ENCODE measurements at places on chromosomes 2 and 18. TPM values are rescaled to one million over a fixed set of nuclear protein-coding genes. Genes with fewer than 3 reads are reported as not detected.

DNA sequence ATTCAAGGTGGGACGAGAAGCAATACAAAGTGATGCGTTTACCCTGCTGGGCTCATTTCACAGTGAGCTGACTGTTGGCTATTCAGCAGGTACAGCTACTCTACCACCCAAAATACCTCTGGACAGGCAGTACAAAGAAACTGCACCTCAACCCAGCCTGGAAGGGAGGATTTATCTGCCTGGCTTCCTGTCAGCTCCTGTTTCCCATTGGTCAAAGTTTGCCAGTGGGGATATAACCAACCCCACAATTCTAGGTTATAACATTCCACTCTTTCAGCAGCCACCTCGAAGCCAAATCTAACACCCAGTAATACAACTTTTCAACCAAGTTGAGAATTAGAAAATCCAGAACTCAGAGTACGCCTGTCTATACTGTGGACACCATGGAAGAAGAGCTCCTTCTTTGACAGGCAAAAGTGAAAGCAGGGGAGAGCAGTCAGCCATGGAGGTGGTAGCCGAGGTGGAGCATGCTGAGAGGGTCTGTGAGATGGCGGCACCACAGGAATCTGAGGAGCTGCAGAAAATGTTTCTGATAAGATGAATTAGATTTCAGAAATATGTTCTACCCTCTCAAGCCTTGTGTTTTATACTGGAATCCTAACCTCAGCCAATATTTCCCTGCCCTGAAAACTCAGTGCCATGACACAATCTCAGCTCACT lies 10.8 kb downstream of the DUSP19 start:
- DNase-seq, result no peak

DNA sequence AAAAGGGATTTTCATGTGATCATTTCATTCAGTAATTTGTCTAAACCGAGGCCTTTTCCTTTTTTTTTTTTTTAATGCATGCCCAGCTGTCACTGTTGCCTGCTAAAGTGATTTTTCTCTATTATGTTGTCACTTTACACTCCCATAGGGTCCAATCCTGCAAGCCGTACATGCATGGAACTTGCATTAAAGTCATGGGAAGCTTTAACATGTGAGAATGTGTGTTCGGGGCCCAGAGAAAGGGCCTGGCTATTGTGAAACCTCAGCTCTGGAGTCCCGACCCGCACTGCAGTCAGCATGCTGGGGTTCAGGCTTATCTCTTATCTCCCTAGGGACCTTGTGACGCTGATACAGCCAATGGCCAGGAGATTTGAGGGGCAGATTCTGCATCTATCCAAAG lies 474.6 kb downstream of the SLC4A3 start:
- DNase-seq, result no peak

- no peak for DNase-seq
Observed at GRCh38 chr2:197088694-197089093, 162.2 kb upstream of the PGAP1 start.

DNA sequence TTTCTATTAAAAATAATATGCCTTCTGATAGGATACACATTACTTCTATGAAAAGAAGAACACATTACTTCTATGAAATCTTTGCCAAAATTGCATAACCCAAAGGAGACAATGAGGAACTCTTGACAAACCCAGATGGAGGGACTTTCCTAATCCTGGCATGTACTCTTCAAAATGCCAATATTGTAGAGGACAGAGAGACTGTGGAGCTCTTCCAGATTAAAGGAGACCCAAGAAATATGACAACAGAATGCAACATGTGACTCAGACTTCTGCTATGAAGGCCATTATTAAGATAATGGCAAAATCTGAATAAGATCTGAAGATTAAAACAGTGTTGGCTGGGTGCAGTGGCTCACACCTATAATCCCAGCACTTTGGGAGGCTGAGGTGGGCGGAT lies 22.2 kb downstream of the SOWAHC start:
- no peak for DNase-seq

- no peak for DNase-seq
Observed at GRCh38 chr2:98736464-98736889, 5.5 kb upstream of the MGAT4A start.

DNA sequence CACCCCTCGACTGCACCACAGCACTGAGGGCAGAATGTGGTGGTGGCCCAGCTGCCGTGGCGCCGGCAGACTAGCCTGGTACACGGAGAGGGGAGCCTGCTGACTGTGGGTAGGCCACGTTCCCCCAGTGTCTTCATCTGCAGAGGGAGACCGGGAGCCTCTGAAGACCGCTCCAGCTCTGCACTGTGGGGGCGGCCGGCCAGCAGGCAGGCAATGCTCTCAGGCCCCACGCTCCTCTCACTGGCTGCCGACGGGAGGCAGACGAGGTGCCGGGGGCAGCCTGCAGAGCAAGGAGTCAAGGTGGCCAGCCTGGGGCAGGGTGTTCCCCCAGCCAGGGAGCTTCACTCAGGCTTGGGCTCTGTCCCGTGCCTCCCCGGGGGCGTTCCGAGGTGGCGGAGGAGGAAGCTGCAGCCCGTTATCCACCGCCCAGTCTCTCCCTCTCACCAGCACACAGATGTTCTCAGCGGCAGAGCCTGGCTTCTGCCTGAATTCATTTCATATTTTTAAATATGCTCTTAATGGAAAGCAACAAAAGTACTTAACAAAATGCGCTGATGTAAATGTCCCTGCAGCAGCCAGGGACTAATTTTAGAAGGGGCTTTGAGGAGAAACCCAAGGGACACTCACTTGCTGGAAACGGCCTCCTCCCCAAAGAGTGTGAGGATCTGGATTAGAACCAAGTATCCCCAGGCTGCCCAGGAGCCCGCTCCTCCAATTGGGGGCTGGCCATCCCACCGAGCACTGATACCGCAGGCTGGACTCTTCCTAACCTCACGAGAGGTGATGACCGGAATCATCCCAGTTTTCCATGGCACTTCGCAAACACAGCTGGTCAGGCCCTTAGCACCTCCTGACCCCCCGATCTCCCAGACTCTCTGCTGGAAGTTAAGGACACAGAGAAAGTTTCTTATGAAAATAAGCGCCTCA lies 87.8 kb downstream of the HDAC4 start:
- no peak for DNase-seq

DNA sequence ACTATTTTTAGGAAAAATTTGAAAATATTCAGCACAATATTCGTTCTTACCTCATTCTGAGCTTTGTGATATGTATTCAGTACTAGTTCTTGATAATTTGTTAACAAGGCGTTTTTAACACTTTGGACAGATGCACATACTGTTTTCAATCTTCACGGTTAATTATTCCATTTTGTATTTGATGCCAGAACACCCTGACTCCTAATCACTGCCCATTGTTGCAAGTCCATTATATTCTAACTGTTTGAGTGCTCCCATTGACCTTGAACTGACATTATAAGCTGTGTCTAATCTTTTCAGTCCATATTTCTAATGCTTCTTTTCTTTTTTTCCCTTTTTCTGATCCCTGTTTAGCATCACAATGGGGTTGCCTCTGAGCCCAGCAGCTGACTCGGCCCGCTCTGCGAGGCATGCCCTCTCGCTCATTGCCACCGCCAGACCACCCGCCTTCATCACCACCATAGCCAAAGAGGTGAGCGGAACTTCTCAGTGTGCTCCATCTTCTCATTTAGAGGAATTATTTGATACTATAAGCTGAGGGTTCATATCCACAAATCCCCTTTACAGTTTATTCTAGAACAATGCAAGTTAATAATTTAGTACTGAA lies 211.3 kb upstream of the BOD1L2 start:
- DNase-seq, result no peak

- DNase-seq, result no peak
Observed at GRCh38 chr2:18901242-18901641, 311.9 kb upstream of the NT5C1B start.

GRCh38 chr2:187372213-187372612 lies 75.8 kb downstream of the CALCRL start:
- peak; percentile 8 for DNase-seq

DNA sequence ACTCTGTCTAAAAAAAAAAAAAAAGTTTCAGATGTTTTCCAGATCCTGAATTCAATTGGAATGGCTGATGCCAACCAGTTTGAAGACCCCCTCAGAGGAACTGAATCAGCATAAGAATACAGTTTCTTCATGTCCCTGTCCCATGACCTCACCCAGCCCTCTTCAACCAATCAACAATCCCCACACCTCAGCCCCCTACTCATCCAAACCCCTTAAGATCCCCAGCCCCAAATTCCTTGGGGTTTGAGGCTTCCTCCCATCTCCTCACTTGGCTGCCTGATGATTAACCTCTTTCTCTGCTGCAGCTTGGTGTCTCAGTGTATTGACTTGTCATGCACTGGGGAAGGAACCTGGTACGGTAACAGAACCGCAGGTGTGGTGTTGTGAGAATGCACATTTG lies 97.6 kb upstream of the CABLES1 start:
- DNase-seq, result no peak

GRCh38 chr2:69616755-69617154 lies 26.8 kb downstream of the AAK1 start:
- DNase-seq, result no peak

DNA sequence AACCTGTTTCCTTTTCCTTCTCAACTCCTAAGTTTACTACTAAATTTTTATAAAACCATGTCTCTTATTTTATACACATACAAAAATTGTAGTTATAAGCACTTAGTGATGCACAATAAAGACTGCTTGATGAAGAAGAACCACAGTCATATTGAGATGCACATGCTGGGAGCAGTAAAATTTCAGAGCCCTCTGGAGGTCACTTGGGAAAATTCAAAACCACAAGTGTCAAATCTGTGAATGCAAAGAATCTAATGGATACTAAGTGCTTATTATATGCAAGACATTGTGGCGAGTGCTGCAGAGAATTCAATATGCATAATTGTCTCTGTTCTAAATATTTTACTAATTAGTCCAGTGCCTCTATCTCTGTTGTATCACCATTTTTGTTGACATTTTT lies 180.5 kb downstream of the VWC2L start:
- no peak for DNase-seq

- DNase-seq, result peak; percentile 52
Observed at GRCh38 chr2:36889795-36890194, 76.5 kb downstream of the STRN start.

DNA sequence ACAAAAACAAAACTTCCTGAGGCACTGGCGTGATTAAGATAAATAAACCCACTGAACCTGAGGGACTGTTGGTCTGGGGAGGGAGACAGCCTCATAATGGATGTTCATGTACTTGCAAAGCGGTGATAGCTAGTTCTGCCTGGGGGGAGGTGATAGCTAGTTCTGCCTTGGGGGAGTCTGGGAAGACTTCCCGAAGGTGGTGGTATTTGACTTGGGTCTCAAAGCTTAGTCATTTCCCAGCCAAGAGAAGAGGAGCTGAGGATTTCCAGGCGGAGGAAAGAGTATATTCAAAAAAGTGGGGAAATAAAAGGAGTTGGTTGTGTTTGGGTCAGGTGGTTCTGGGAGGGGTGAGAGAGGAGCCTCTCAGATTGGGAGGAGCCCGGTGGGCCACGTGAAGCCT lies 24.7 kb downstream of the DGKD start:
- no peak for DNase-seq

DNA sequence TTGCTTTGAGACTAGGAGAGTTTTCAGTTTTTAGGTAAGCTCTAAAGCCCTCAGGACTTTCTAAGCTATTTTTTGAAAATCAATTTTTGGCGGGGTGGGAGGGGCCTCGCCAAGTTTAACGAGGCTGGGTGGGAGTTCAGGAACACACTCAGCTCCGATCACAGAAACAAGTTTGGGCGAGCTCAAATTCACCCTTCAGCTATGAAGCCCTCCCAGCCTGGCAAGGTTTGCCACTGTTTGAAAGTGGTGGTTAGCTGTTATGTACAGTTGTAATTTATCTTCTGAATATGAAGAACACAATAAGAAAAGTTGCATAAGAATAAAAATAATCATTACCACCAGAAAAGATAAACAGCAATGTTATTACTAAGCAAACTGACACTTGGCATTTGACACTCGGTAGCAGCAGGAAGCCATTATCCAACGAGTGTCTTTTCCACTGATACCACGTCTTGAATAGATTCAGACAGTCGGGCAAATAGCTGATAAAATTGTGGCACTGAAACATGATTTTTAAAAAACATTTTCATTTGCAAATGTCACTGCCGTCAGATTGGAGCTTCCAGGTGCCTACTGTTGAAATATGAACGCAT lies 59.8 kb downstream of the KCTD1 start:
- no peak for DNase-seq

GRCh38 chr2:186687807-186688211 lies 6.1 kb upstream of the FAM171B start:
- no peak for DNase-seq

DNA sequence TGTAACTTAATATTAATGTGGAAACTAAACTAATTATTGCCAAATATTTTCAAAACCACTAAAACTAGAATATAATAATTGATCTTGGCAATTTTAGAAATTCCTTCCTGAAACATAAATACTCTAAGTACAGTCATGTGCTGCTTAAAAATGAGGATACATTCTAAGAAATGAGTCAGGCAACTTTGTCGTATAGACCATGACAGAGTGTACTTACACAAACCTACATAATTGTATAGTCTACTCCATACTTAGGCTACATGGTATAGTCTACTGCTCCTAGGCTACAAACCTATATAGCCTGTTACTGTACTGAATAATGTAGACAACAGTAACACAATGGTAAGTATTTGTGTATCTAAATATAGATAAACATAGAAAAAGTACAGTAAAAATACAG lies 27.6 kb downstream of the FEZ2 start:
- DNase-seq, result no peak

The CMPK2 gene
- total RNA-seq, result 6.6 TPM

The C2orf92 gene
- not detected for total RNA-seq

The KCNE4 gene
- 0.30 TPM for total RNA-seq

The GAL3ST2 gene
- 1.7 TPM for total RNA-seq

The CPS1 gene
- 6.3 TPM for total RNA-seq

The TFCP2L1 gene
- total RNA-seq, result 0.03 TPM

The TEX44 gene
- total RNA-seq, result not detected

The SETBP1 gene
- total RNA-seq, result not detected

The TXNDC2 gene
- total RNA-seq, result 0.33 TPM

The PRKAG3 gene
- total RNA-seq, result not detected

The CACNB4 gene
- not detected for total RNA-seq

The ARHGEF33 gene
- not detected for total RNA-seq

The MEP1B gene
- total RNA-seq, result not detected

The PSME4 gene
- total RNA-seq, result 17.9 TPM

The ITGA4 gene
- total RNA-seq, result 18.9 TPM

The TMEM37 gene
- total RNA-seq, result 0.56 TPM

The ANKRD29 gene
- total RNA-seq, result 10.3 TPM

The TSPYL6 gene
- not detected for total RNA-seq
